ENCODE measurements at places on chromosomes 6 and 20.

- DNase-seq: no peak
Observed at GRCh38 chr6:150391890-150392289, 23.1 kb downstream of the IYD start.

DNA sequence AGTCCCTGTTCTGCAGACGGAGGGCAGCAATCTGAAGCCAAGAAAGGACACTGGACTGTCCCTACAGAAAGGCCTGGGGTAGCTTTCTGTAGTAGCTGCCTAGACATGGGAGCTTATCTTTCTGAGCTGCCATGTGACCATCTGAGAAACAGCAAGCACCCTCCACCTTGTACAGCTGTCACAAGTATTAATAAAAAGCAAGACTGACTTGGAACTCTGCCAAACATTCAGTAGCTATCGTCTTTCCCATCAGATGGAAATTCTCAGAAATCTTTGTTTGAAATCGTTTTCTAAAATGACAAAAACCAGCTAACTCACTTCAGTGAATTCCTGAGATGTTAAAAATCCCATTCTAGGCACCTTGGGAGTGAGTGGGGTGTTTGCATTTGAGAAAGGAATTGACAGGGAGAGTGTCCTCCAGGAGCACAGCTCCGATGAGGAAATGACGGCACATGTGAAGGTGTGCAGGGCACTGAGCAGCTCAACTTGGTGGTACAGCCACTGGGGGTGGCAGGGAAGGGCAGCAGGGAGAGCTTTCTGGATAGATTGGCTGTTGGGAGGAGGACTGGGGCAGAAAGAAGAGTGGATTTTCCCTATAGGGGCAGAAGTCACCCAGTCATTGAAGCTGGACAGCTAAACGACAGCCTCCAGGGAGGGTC is 24.5 kb downstream of the ACSS1 start:
- peak; percentile 78 for DNase-seq

GRCh38 chr6:75306064-75306463 is 21.5 kb upstream of the TMEM30A start:
- no peak for DNase-seq

DNA sequence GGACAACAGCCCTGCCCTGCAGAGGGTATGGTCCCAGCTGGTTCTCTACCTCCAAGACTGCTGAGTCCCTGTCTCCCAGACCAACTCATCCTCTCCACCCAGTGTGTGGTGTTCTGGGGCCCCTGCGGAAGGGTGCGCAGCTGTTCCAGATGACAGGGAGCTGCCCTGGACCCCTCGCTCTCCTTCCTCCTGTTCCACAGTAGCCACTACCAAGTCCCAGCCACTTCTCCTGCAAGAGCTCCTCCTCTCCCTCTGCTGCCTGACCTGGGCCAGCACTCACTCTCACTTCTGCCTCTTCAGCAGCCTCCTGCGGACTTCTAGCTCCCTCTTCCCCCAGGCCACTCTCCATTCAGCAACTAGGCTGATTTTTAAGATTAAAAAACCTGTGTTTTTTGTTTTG is 40.1 kb upstream of the TMEM181 start:
- no peak for DNase-seq

- DNase-seq: no peak
Observed at GRCh38 chr6:74807674-74808073, 398.2 kb downstream of the COL12A1 start.

GRCh38 chr6:73580247-73581149 is 59.7 kb upstream of the EEF1A1 start:
- peak; percentile 76 for DNase-seq

DNA sequence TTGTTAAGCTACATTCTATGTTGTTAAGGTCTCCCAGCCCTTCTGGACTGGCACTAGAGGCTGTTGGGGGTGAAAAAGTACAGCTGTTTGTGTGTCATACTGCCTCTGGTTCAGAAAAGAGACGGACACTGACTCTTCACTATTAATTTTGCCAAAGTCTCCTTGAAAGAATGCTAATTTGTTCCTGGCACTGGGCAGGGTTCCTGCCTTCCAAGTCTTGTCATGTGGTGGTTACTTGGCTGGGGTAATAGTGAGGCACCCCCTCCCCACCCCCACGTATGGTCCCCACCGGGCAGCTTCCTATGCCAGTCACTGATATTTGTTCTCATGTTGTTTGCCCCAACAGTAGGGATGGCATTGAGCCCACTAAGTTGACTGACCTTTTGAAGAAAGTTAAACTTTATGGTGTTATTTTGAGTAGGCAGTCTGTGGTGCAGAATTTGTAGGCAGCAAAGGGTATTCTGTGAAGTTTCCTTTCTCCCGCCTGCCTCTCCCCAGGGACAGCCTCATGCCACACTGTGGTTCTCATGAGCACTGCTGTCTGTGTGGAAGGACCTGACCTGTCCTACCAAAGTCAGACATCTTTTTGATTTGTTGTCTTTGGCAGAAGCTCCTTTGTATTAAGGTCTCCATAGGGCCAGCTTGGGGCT is 8.7 kb downstream of the CDS2 start:
- DNase-seq: no peak
